Daoy (cell line): ENCODE measurements at places on chromosomes 7 and 10. TPM values are rescaled to one million over a fixed set of nuclear protein-coding genes. Genes with fewer than 3 reads are reported as not detected.

DNA sequence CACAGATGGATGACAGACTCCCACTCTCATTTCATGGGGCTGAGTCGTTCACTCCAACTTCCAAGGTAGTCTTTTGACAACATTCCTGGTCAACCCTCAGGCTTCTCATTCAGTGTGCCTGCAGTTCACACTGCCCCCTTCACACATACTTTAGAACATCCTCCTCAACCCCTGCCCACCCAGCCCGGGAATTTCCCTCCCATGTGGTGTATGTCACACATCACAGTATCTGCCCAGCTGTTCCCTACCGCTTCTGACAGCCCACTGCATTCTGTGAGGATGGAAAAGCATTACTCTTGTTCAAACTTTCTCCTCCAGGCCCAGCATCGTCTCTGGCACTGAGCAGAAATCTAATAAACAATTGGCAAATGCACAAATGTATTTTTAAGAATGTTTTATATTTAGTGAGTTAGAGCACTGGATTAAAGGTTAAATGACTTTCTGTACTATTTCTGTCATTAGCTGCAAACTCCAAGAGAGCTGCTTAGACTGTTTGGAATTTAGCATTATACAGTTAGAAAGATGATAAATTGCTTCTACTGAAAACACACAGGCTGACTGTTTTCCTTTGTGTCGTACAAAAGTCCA lies 110.4 kb downstream of the SFMBT2 start:
- peak; percentile 45 for DNase-seq

DNA sequence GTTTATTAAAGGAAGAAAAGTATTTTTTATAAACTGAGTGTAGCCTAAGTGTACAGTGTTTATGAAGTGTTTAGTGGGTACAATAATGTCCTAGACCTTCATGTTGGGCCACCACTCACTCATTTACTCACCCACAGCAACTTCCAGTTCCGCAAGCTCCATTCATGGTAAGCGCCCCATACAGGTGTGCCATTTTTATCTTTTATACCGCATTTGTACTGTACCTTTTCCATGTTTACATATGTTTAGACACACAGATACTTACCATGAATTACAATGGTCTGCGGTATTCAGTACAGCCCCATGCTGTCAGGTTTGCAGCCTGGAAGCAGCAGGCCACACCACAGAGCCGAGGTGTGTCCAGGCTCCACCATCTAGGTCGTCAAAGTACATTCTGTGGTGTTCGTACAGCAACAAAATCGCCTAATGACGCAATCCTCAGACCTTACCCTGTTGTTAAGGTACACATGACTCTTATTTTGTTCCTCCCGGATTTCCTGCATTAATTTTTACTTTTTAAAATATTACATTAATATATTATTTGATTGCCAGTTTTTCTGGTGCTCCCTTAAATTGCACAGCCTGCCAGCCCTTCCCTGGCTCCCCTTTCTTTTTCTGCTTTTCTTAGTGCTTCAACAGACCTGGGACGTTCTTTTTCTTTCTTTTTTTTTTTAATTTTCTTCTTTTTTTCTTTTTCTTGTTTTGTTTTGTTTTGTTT lies 881 bp upstream of the SSBP1 start:
- DNase-seq = peak; percentile 36

DNA sequence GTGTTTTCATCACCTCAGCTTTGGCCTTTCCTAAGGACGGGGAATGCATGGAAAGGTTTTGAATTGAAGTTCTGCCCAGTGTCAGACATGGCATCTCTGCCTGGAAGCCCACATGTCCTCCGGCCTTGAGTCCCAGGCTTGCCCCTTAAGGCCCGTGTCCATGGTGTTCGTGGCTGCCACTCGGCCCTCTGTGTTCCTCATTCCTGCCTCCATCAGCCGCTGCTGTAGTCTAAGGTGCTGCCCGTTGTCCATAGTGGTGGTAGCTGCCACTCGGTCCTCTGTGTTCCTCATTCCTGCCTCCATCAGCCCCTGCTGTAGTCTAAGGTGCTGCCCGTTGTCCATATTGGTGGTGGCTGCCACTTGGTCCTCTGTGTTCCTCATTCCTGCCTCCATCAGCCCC lies 180.7 kb upstream of the SHH start:
- no peak for DNase-seq

- peak; percentile 41 for DNase-seq
Measured at GRCh38 chr10:48589266-48589665, 15.6 kb downstream of the ARHGAP22 start.

- no peak for DNase-seq
Measured at GRCh38 chr7:156895024-156895780, 2.2 kb upstream of the LMBR1 start.

- no peak for DNase-seq
Measured at GRCh38 chr10:43212043-43212721, 54.7 kb downstream of the RASGEF1A start.

GRCh38 chr10:633279-634245 lies 55.9 kb downstream of the DIP2C start:
- no peak for DNase-seq

DNA sequence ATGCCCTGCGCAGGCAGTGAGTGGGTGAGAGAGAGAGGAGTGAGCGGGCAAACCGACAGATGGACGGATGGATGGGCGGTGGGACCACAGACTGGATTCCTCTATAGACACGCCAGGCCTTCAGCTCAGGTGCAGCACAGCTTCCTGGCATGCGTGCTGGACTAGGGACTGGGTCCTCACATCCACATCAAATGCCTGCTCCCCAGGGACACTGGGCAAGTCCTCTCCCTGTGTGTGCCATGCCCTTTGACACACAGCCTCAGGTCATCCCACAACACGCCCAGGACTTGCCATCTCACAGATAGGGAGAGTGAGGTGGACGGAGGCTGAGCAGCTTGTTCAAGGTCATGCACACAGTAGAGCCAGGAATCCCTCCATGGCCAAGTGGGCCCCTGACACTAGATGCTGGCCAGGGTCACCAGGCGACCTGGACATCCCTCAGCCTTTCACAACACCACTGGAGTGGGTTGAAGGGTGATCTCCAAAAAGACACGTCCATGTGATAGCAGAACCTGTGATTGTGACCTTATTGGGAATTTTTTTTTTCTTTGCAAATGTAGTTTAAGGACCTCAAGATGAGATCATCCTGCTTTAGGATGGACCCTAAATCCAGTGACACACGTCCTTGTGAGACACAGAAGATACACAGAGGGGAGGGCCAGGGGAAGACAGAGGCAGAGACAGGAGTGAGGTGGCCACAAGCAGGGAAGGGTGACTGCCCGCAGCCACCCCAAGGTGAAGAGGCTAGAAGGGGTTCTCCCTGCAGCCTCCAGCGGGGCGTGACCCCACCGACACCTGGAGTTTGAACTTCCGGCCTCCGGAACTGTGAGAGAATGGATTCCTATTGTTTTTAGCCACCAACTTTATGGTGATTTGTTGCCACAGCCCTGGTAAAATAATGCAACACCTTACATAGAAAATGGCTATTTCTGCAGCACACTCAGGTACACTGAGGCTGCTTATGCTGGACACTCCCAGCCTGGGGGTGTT lies 155.0 kb upstream of the CHST15 start:
- no peak for DNase-seq

- no peak for DNase-seq
Measured at GRCh38 chr7:140358412-140359051, 39.8 kb downstream of the SLC37A3 start.

DNA sequence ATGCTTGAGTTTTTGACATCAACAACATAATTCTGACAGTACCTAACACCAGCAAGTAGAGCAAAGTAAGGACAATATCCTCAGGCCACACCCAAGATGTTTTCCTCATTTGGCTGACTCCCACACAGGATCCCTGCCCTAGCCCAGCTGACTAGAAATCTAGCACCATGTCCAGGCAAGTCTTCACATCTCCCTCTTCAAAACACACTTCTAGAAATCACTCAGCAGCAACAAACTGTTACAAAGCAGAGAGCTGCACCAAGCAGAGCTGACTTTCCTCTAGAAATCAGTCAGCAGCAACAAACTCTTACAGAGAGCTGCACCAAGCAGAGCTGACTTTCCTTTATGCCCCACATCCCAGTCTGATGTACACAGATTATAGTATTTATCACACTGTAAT lies 7.7 kb downstream of the TMEM168 start:
- DNase-seq = no peak

DNA sequence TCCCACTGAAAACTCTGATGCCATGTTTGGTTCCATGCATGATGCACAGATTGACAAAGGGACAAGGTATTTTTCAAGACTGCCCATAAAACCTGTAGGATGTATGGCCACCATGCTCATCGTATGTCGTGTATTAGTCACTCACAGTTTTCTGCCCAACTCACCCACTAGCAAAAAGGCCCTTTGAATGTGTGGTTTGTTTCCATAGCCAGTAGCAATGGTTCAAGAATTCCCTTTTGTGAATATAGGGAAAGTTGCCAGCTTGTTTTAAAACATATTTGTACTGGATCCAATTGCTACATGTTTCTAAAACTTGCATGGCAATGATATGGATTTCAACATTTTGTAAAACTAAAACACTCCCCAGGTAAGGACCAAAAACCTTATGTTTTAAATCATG lies 280.9 kb upstream of the YAE1 start:
- DNase-seq = no peak

- DNase-seq = no peak
Measured at GRCh38 chr10:92640107-92640506, 47.2 kb downstream of the KIF11 start.

Gene SUN3
- total RNA-seq = not detected in 2 replicates

Gene SYPL1
- 67.9 and 69.7 TPM in 2 replicates for total RNA-seq

Gene DYDC1
- total RNA-seq = not detected in 2 replicates

Gene THSD7A
- total RNA-seq = 0.11 and 0.48 TPM in 2 replicates

Gene LSM5
- total RNA-seq = 183 and 388 TPM in 2 replicates

Gene C7orf57
- 0.91 and 0.95 TPM in 2 replicates for total RNA-seq

Gene METTL27
- total RNA-seq = 0.48 and 2.3 TPM in 2 replicates

Gene LIPF
- not detected in 2 replicates for total RNA-seq

Gene TES
- 7.6 and 18.5 TPM in 2 replicates for total RNA-seq
